ENCODE measurements at places on chromosomes 5 and 9. TPM values are rescaled to one million over a fixed set of nuclear protein-coding genes. Genes with fewer than 3 reads are reported as not detected.

Gene LCN10
- not detected for total RNA-seq

Gene GADD45G
- 1.8 TPM for total RNA-seq

DNA sequence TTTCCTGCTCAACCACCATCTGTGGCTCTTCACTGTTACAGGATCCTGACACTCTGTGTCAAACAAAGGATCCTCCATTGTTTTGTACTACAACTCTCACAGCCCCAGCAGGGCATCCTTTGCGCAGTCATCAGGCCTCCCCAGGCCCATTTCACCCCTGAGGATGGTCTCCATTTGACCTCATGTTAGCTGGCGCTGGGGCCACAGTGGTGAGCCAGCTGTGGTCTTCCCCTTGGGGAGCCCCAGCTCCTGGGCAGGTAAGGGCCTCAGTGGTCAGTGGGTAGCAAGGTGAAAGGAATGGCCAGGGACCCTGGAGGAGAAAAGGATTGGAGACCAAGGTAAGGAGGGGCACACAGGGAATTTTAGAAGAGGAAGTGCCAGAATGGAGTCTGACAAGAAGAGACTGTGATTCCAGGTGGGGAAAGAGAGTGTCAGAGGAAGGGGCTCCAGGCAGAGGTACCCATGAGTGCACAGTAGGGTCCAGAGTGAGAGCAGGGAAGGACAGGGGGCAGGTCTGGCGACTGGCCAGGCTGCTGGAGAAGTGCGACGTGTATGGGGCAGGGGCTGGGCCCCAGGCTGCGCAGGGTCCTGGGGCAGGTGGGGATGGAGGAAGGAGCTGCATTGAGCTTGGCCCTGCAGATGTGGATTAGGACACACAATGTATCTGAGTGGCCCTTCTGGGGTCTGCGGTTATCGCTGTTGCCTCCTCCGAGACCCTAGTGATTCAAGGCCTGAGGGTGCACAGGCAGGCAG is 109.9 kb downstream of the PHF2 start:
- H3K4me1 ChIP-seq, result peaks cover 5% of the 10 kb centered on the region
- H3K36me3 ChIP-seq, result no peaks in the 10 kb centered on the region
- no peaks in the 10 kb centered on the region for H3K27me3 ChIP-seq
- DNase-seq, result no peak

Gene ADAMTS12
- total RNA-seq, result 16.7 TPM

Gene SLC6A18
- not detected for total RNA-seq

GRCh38 chr5:66558560-66558959 is 37.6 kb upstream of the MAST4 start:
- no peak overlapping the region for H3K27ac ChIP-seq
- H3K4me3 ChIP-seq, result no peak overlapping the region
- DNase-seq, result no peak
- H3K36me3 ChIP-seq, result no peaks in the 10 kb centered on the region
- H3K27me3 ChIP-seq, result no peaks in the 10 kb centered on the region
- no peaks in the 10 kb centered on the region for H3K4me1 ChIP-seq

GRCh38 chr5:149348518-149348917 is 3.2 kb downstream of the GRPEL2 start:
- DNase-seq, result no peak
- H3K4me1 ChIP-seq, result peaks cover 10% of the 10 kb centered on the region
- no peak overlapping the region for H3K4me3 ChIP-seq
- no peaks in the 10 kb centered on the region for H3K27me3 ChIP-seq
- no peak overlapping the region for H3K27ac ChIP-seq

Gene NMUR2
- not detected for total RNA-seq

Gene CCNJL
- 8.4 TPM for total RNA-seq

Gene LCN9
- total RNA-seq, result 2.4 TPM

DNA sequence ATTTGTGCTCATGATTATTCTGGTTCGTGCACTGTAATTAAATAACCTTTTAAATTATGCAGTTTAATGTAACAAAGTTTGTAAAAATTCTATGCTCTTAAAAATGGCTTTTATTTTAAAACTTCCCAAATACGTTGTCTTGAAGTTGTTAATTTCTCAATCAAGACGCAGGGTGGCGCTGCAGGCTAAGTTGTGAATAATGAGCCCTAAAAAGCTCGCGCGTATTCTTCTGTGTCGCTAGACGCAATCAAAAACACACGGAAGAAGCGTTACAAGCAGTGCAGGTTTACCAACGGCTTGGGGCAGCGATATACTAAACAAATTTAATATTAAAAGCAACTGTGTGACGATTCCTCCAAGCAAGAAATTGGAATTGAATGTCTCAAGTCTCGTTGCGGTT is at the start of gene PCDHB4:
TSS of gene PCDHB4 (plus strand) at position 256 of the 400 bp plus-strand sequence. CDS start 181 bp downstream, outside the sequence.
- no peak within 1 kb of the TSS for H3K27ac ChIP-seq
- DNase-seq, result peak; percentile 25
- no peaks in the 10 kb centered on the region for H3K4me1 ChIP-seq
- H3K4me3 ChIP-seq, result no peak within 1 kb of the TSS
- no peaks in the 10 kb centered on the region for H3K27me3 ChIP-seq
- peaks cover 7% of the 10 kb centered on the region for H3K36me3 ChIP-seq

DNA sequence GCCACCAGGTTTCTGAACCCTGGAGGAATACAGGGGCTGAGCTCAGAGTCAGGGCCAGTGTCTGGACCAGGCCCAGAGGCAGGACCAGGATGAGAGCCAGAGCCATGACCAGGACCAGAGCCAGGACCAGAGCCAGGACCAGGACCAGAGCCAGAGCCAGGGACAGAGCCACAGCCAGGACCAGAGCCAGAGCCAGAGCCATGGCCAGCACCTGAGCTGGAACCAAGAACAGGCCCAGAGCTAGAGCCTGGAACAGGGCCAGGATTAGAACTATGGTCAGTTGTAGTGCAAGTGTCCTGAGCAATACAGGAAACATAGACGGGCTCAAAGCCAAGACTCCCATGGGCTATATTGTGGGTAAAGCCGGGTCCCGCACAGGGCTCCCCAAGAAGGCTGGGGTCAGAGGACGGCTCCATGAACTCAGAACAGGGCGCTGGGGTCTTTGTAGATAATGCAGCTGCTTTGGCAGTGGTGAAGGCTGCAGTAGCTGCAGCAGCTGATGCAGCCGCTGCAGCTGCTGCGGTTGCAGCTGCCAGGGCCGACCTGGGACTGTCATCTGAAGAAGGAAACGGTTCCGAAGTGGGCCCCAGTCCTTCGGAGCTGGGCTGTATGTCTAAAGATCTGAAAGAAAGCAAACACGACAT is 559 bp downstream of the SPAG8 start:
- no peak for DNase-seq
- peak overlapping the region; percentile 47 for H3K4me3 ChIP-seq
- H3K27ac ChIP-seq, result no peak overlapping the region
- peaks cover 16% of the 10 kb centered on the region for H3K4me1 ChIP-seq

Gene CEL
- total RNA-seq, result 2.2 TPM

GRCh38 chr5:10581867-10582511 is 18.1 kb downstream of the ANKRD33B start:
- no peak for DNase-seq
- H3K4me1 ChIP-seq, result no peaks in the 10 kb centered on the region
- H3K27me3 ChIP-seq, result no peaks in the 10 kb centered on the region
- no peak overlapping the region for H3K27ac ChIP-seq
- no peaks in the 10 kb centered on the region for H3K36me3 ChIP-seq
- H3K4me3 ChIP-seq, result no peak overlapping the region

GRCh38 chr5:16992444-16992843 is 56.4 kb upstream of the MYO10 start:
- no peak for DNase-seq
- H3K27me3 ChIP-seq, result peaks cover 12% of the 10 kb centered on the region
- H3K36me3 ChIP-seq, result no peaks in the 10 kb centered on the region
- H3K4me1 ChIP-seq, result peaks cover 18% of the 10 kb centered on the region
- no peak overlapping the region for H3K27ac ChIP-seq
- H3K4me3 ChIP-seq, result no peak overlapping the region

- DNase-seq, result no peak
- no peak overlapping the region for H3K4me3 ChIP-seq
- H3K27ac ChIP-seq, result no peak overlapping the region
Measured at GRCh38 chr9:4667681-4668080, 1.4 kb upstream of the SPATA6L start.

DNA sequence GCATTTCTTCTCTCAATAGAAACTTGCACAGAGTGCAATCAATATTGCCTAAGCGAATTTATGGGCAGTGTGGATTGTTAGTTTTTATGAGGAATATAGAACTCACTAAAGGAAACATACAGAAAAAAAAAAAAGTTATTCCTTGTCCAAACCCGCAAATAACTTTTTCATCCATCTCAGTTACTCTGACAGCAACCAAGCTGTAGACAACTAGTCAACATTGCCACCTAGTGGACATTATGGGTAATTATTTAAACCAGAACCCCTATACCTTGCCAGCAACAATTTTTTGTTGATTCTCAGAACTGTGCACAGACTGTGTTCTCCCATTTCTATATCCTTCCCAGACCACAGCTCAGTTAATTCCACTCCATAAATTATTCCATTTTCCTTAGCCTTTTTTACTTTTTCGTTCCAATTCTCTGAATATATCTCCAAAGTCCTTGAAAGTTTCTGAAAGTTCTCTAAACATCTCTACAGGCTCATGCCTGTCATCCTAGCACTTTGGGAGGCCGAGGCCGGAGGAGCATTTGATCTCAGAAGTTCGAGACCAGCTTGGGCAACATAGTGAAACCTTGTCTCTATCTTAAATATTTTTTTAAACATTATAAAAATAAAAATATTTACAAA is 2.6 kb upstream of the AFAP1L1 start:
- H3K27ac ChIP-seq, result no peak overlapping the region
- H3K4me3 ChIP-seq, result no peak overlapping the region
- H3K27me3 ChIP-seq, result peaks cover 68% of the 10 kb centered on the region
- H3K36me3 ChIP-seq, result no peaks in the 10 kb centered on the region

DNA sequence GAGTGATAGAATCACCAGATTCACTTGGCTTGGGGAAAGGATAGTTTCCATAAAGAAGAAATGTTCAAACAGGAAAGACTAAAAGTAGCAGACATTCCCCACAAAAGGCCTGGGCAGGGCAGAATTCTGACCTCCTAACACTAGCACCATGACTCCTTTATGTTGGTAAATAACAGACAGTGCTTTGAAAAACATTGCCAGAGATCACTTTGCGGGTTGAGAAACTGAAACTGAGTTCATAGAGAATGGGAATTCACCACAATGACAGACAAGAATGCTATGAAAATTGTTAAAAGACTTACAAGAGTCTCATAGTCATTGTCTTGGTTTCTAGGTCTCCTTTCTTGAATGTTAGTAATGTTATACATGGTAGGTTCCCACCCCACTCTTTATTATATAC is 172.5 kb upstream of the GLRA1 start:
- H3K4me3 ChIP-seq, result no peak overlapping the region
- peak; percentile 16 for DNase-seq
- no peaks in the 10 kb centered on the region for H3K36me3 ChIP-seq
- no peak overlapping the region for H3K27ac ChIP-seq

GRCh38 chr9:2214707-2215106 is 199.6 kb downstream of the SMARCA2 start:
- H3K4me3 ChIP-seq, result no peak overlapping the region
- H3K4me1 ChIP-seq, result no peaks in the 10 kb centered on the region
- no peak for DNase-seq
- H3K27me3 ChIP-seq, result no peaks in the 10 kb centered on the region

DNA sequence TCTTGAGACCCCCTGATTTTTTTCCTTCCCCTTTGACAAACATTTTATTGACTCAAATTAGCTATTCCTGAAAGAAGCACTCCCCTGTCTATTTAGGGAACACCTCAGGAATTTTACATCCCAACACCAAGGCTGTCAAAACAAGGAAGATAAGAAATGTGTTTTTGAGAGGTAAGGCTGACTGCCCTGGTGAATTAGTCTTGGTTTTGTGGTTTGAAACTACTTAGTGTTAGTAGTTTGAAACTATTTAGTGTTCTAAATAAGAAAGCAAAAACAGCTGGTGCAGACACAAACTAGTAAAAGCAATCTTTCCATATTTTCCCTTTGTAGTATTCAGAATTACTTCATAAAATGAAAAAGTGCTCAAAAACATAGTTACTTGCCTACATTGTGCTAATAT is 120.7 kb downstream of the PCSK1 start:
- peaks cover 5% of the 10 kb centered on the region for H3K36me3 ChIP-seq
- H3K4me3 ChIP-seq, result no peak overlapping the region
- H3K27me3 ChIP-seq, result no peaks in the 10 kb centered on the region

- no peak for DNase-seq
- no peaks in the 10 kb centered on the region for H3K4me1 ChIP-seq
- no peak overlapping the region for H3K27ac ChIP-seq
- H3K4me3 ChIP-seq, result no peak overlapping the region
- H3K36me3 ChIP-seq, result no peaks in the 10 kb centered on the region
- H3K27me3 ChIP-seq, result no peaks in the 10 kb centered on the region
Measured at GRCh38 chr5:10726913-10727517, 34.0 kb downstream of the DAP start.
